NCI-H187 (cell line): ENCODE measurements at places on chromosomes 6 and 20.

DNA sequence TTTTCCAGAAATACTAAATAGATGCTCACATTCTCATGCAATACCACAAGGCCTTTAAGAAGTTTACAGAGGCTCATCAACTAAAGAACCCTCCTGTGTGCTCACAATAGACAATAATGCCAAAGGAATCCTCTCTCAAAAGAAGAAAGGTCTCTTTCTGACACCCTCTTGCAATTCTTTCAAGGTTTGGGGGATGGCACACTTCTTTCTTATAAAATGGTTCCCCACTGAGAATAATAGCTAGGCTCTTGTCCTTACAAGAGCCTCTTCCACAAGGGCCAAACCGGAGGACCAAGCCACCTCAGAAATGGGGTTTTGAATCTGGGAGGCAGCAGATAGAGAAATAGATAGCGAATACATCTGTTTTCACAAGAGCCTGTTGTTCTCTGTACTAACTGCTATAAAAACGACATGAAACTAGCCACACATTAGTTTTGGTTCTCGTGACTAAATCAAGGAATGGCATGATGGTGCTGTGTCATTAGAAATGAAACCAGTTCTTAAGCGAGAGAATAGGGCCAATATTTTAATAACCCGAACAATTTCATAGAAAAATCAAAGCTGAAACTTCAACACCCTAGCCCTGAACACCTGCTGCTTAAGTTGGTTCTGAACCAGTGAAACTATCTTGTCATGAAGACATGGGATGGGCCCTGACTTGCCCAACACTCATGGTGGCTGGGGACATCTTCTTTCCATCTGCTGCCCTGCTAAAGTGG lies 81.1 kb downstream of the PRDM1 start:
- DNase-seq: no peak

- DNase-seq: no peak
Measured at GRCh38 chr6:168052291-168052891, 26.6 kb downstream of the FRMD1 start.

- DNase-seq: no peak
Measured at GRCh38 chr6:81694207-81694606, 58.3 kb downstream of the TENT5A start.

DNA sequence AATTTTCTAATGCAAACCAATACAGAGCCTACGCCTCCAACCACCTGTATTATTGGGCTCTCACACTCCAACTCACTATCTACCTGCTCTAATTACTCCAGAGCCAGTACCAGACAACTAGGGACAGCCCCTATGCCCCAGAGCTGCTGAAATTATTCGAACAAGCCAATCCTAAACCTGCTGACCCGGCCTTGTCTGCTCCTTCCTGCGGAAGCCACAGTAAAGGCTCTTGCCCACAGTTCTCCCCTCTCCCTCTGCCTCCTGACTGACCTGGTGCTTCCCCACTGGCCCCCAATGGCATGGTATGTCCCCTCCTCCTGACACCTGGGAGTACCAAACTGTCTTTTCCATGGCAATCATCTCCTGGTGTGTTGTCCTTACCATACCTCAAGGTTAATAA lies 4.1 kb upstream of the TOX2 start:
- no peak for DNase-seq

GRCh38 chr6:130775411-130776012 lies 51.7 kb upstream of the SMLR1 start:
- DNase-seq: no peak

DNA sequence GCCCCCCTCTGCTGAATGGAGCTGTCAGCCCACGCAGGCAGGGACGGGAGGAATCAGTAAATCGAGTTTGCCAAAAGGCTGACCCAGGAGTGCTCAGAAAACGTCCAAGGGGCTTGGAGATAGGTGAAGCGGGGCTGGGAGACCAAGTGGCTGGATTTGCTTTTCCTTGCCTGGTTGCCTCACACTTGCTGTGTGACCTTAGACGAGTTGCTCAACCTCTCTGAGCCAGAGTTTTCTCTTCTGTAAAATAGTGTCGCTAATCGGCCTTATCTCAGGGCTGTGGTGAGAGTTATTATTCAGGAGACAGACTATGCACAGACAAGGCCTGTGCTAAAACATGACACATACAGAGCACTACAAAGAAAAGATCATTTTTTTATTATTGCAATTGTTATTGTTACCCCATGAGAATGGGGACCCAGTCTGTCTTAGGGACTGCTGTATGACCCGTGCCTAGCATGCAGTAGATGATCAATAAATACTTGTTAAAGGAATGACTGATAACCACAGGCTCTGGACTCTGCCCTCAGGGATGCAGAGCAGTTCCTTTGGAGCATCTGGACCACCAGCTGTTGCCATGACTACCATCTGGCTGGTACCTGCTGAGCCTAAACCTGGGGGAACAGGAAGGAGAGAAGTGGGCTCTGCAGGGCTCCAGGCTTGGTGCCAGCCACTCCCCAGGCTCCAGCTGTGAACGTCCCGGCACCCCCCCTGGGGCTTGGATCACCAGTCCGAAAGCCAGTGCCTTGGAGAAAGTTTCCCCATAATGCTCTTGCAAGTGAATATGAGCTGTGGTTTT lies 901 bp downstream of the KCNK15 start:
- DNase-seq: peak; percentile 33

DNA sequence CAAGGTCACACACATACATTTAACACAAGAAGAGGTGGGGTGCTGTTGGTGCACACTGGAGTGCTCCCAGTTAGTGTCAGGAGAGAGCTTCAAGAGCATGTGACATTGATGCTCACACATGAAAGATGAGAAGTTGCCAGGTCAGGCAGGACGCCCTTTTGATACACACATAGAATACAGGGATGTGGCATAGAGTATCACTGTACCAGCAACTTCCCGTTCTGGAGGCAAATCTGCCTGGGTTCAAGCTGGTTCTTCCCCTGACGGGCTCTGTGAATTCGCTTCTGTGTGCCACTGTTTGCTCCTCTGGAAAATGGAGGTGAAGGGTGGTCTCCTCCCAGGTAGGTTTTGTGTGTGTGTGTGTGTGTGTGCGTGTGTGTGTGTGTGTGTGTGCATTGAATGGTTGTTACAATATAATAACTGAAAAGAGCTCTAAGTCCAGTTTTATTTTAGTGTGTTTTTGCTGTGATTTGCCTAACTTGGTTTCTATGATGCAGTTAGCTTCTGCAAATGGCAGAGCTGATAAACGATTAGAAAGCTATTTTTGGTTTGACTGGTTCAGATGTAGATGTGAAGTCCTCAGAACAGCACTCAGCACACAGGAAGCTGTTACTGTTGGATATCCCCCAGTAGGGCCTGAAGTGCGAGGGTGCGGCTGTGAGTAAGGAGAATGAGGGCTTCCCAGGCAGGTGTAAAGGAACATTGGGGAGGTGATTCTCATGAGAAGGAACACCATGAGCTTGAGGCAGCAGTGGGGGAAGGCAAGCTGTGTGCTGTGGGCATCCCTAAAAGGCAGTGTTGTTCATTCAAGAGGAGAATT lies 53.4 kb downstream of the HIVEP1 start:
- DNase-seq: peak; percentile 8

GRCh38 chr6:149888659-149889058 lies 9.3 kb downstream of the RAET1E start:
- peak; percentile 23 for DNase-seq

GRCh38 chr20:63658749-63659187 lies 656 bp downstream of the RTEL1 start:
- no peak for DNase-seq
